ENCODE measurements at places on chromosomes 1 and 21.

GRCh38 chr1:52558941-52559340 lies 6.0 kb upstream of the TUT4 start:
- no peak for DNase-seq

- no peak for DNase-seq
These were observed 54.5 kb upstream of the PLXNA2 start for GRCh38 chr1:208298593-208299269.

- no peak for DNase-seq
These were observed 24.3 kb downstream of the IL10RB start for GRCh38 chr21:33290441-33290840.

- DNase-seq = no peak
These were observed 188.9 kb downstream of the NRIP1 start for GRCh38 chr21:14875704-14876523.

DNA sequence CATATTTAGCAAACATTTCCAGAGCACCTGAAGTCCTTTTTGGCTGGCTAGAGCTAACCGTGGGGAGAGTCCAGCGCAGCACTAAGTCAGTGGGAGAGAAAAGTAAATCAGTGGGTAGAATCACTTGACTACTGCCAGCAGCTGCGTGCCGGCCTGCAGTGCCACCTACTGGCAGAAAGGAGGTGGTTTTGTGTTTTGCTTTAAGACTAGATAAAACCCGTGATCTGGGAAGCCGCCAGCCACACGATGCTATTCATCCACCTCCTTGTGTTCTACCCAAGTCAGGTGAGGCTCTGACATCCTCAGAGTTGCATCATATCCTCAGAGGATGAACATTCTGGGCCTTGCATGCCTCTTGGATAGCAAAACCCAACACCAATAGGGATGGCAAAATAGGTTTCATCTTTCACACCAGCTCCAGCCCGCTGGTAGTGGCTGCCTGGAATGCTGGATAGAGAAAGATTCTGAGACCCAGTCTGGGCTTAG lies 14.1 kb upstream of the HEYL start:
- DNase-seq = peak; percentile 74

DNA sequence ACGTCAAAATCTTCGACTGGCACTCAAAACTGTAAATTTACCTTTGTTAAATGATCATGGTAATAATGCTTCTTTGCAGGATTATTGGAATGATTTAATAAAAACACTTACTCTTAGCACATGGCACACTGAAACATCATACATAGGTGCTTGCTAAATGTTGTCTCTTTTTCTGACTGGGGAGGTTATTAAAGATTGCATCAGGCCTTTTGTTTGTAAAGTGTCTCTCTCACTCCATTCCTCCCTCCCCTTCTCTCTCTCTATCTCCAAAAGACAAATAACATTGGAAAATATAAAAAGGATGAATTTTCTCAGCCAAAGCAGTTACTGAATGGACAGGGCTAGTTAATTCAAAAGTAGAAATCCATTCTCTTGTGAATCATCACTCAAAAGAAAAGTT lies 404.2 kb downstream of the DPYD start:
- DNase-seq = no peak

- no peak for DNase-seq
These were observed 201.1 kb downstream of the PRDM2 start for GRCh38 chr1:13901039-13901438.

GRCh38 chr1:52669696-52670095 lies 28.5 kb downstream of the COA7 start:
- DNase-seq = no peak

GRCh38 chr1:41387667-41388091 lies 26.4 kb downstream of the FOXO6 start:
- no peak for DNase-seq

- DNase-seq = no peak
These were observed 639.7 kb upstream of the CXADR start for GRCh38 chr21:16873176-16873575.

- DNase-seq = peak; percentile 40
These were observed 8.5 kb downstream of the GGPS1 start for GRCh38 chr1:235336903-235337302.

- no peak for DNase-seq
These were observed 31.9 kb upstream of the KCNA3 start for GRCh38 chr1:110706621-110707020.

DNA sequence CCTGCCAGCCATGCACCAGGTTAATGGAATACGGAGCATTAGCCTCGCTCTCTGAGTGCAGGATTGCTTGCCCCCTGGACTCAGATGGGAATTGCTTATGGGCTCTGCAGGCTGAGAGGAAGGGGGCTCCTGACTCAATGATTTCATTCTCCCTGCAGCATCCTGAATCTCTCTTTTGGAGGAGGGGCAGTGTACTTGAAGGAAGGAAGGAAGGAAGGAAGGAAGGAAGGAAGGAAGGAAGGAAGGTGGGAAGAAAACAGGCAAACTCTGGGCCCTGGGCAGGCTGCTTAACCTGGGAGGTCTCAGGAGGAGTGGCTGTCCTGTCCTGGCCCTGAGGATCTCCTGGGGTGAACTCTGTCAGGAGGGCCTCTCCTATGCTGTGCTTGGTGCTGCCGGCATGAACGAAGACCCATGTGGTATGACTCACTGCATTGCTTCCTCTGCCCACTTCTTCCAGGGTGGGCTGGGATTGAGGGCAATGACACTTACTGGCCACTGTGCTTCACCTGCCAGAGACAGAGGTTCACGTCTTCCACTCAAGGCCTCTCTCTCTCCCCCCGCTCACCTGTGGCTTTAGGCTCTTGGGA lies 257.1 kb upstream of the CSF3R start:
- no peak for DNase-seq

DNA sequence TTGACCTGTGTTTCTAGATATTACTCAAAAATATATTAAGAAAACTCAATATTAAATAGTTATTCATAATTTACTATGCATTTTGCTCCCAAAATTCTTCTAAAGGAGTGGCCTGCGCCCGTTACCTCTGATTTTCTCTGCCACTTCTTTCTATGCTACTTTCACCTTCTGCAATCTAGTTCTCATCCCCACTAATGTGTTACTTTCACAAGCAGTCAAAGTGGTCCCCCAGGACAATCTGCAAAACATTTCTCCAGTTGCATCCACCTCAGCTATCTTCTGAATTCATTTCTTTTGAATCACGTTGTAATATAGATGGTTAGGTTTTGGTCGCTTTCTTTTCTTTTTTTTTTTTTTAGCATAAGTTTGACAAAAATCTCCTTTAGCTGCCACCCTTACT lies 13.4 kb downstream of the INSL5 start:
- no peak for DNase-seq

- peak; percentile 9 for DNase-seq
These were observed 28.9 kb upstream of the EFCAB14 start for GRCh38 chr1:46747683-46748288.

DNA sequence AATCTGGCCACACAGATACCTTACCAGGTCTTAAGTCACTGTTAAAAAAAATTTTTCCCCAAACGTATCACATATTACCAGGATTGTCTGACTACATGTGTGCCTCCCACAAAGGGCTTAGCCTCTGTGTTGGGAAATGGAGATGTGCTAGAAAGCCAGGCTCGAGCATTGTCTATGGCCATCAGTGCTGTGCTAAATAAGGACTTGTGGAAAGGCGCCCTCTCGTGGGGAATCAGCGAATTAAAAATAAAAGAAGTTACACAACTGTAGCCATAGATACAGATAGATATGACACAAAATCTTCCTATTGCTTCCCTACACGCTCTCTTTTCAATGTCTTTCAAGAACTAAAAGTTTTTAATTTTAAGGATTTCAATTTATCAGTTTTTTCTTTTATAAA lies 47.5 kb upstream of the CRNN start:
- DNase-seq = peak; percentile 77

DNA sequence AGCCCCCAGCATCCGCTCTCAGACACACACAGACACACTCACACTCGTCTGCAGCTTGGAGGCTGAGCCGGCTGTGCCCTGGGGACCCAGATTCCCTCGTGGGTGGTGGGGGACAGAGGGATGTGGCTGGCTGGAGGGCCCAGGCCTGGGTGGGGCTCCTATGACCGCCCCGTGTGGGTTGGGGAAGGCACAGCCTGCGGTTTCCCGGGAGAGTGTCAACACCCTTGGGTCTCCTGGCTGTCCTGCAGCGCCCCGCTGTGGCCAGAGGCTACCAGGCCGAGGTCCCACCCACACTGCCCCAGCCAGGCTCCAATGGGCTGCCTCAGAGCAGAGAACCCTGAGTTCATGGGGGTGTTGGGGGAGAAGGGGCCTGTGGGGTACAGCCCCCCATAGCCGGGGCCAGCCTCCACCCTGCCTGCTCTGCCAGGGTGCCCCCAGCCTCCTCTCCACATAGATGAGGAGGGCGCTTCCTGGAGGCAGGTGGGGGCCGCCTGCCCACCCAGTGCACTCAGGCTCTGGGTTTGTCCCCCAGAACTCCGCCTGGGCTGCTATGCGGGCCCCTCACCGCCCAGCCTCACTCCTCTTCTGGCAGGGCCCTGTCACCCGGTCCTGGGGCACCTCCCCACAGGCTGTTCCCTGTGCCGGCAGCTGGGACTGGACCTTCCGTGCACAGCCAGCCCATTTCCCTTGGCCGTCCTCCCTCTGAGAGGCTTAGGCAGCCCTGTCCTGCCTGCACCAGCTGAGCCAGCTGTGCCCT lies at the start of gene TTC34:
TTC34 (minus strand) TSS at position 159 of the 757 bp plus-strand sequence. CDS start 866 bp downstream, outside the sequence.
- peak; percentile 53 for DNase-seq

GRCh38 chr21:45451091-45451740 lies 46.3 kb downstream of the COL18A1 start:
- DNase-seq = no peak

DNA sequence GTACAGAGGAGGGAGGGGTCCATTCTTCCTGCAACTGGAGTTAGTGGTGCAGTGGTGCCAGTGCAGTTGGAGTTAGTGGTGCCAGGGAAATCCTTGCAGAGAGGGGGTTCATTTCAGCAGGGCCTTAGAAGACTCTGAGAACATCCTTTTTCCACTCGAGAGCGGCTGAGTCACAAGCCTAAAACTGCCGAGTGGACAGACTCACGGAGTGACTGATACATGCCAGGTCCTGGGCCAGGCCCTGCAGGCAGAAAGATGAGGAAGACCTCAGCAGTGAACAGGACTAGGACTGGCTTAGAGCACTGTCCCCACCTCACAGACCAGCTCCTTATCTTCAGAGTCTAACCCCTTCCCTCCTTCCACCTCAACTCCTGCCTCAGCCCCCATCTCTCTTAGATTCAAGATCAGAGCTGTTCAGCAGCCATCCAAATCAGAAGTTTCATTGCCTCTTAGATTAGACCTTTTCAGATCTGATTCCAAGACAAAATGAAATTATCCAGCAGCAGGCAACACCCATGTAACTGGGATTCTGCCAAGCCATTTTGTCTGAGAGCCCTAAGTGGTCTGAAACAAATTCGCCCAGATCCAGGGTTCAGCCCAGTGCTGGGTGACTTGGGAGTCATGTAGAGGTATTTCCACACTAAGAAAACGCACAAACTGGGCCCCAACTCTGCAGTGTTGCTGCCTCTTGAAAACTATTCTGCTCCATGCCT lies 12.7 kb upstream of the IKBKE start:
- DNase-seq = no peak

- DNase-seq = no peak
These were observed 72.1 kb downstream of the SYT2 start for GRCh38 chr1:202638019-202638700.

DNA sequence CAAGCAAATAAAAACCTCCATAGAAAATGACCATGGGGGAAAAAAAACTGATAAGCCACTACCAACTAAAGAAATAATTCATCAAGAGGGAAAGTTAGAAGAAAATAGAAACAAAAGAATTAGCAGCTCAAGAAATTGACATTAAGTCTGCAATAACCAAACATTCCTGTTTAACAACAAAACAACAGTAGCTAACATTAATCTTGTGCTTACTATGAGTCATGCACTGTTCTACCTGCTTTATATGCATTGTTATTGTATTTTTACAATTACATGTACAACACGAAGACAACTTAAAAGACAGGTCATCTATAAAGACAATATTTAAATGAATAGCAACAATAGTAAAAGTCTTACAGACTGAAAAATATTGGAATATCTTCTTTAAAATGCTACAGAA lies 34.4 kb upstream of the LRRC7 start:
- DNase-seq = no peak

GRCh38 chr1:40226192-40226591 lies 21.5 kb upstream of the TMCO2 start:
- no peak for DNase-seq

- no peak for DNase-seq
These were observed 153.1 kb downstream of the AK5 start for GRCh38 chr1:77434967-77435366.

- DNase-seq = no peak
These were observed 7.0 kb upstream of the HEYL start for GRCh38 chr1:39646232-39647081.

DNA sequence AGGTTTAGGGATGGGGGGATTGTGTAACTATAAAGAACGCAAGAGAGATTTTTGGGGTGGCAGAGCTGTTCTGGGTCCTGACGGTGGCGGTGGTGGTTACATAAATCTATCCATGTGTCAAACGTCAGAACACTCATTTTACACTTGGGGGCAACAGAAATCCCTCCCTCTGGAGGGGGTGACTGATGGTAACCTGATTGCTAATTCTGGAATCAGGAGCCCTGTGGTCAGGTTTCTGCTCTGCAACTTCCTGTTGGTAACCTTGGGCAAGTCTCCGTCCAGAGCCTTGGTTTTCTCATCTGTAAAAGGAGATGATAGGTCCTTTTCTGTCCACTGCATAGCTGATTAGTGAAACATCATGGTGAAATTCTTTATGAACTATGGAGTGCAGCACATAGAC lies 40.9 kb downstream of the ALPL start:
- no peak for DNase-seq

DNA sequence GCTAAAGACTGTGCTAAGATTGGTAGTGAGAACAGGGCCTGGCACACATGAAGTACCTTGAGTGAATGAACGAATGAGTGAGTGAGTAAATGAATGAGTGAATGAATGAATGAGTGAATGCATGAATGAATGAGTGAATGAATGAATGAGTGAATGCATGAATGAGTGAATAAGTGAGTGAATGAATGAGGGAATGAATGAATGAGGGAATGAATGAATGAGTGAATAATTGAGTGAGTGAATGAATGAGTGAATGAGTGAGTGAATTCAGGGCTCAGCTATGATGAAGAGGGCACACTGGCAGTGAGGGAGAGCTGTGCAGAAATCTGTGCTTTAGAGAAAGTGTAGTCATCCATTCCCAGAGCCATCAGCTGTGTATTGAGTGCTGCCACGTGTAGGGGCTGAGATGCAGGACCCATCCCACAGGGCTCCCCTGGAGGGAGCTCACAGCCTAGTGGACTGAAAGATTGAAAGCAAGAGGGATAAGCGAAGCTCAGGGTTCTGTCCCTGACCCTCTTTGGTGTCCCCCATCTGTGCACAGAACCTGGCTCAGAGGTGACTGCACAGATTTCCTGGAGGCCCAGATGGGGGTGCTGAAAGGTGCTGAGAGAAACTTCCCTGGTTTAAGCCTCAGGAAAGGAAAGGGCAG lies 217.9 kb upstream of the VAMP3 start:
- DNase-seq = no peak
